ENCODE measurements at places on chromosomes 16 and 17. TPM values are rescaled to one million over a fixed set of nuclear protein-coding genes. Genes with fewer than 3 reads are reported as not detected.

- DNase-seq: no peak
These were observed 130.7 kb downstream of the PRKCA start for GRCh38 chr17:66432996-66433551.

GRCh38 chr17:45951403-45951802, 47.6 kb upstream of the STH start:
- DNase-seq: no peak

DNA sequence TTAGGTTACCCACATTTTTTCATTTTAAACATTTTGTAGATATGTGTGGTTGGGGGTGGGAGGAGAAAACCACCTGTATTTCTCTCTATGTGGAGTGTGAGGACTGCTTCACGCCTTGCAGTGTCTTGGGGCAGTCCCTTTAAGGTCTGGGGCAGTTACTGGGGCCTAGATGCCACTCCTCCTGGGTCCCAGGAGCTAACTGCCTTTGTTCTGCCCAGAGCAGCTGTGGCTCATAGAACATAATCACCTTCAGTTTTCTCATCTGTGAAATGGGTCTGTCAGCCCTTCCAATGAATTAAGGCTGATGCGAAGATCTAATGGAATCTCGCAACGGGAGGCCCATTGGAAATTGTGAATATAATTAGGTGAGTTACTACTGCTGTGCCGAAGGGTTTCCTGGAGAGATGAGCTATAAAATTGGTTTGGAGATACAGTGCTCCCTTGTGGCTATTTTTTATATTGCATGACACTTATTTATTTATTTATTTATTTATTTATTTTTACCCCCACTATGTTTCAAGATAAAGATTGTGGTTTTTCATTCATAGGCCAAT, 22.9 kb downstream of the DHRS7C start:
- DNase-seq: peak; percentile 65

GRCh38 chr17:37786481-37786880, 41.6 kb upstream of the HNF1B start:
- no peak for DNase-seq

TEX14 gene
- 0.07 TPM for total RNA-seq
